ENCODE measurements at places on chromosomes 1 and 21.

DNA sequence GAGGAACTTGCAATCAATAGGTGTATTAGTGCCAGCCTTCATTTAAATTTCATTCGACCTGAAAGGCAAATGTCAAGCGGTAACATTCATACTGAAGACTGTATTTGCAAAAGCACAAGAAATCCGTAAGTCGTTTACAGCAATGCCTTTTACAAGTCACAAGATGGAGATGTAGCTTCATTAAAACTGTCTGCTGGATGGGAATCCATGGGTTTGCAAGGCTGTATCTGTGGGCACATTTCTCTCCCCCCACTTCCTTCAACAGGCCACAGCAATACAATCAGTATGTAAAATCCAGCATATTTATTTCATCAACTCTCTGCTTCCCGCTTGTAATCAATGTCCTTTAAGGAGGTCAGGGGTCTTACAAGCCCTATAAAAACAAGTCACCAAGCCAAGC is 147.1 kb downstream of the SLC45A1 start:
- no peak for DNase-seq

DNA sequence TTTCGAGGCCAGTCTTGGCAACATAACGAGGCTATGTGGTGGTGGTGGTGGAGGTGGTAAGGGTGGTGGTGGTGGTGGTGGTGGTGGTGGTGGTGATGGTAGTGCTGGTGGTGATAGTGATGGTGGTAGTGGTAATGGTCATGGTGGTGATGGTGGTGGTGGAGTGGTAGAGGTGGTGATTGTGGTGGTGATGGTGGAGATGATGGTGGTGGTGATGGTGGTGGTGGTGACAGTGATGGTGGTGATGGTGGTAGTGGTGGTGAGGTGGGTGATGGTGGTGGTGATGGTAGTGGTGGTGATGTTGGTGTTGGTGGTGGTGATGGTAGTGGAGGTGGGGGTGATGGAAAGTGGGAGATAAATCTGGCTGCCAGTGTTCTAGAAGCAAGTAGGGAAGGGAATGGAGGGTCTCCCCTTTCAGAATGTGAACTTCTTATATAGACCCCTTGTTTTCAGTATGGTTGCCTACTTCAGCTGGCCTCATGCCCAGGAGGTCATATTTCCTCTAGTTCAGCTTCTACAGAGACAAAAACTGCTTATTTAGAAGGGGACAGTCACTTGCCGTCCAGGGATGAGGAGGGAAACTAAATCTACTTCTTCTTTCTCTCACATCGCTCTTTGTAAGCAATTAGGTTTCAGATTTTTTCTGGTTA is 27.5 kb downstream of the SH3BGR start:
- DNase-seq = no peak

- DNase-seq = peak; percentile 86
Observed at GRCh38 chr1:22808676-22809483, 98.2 kb downstream of the EPHB2 start.

- DNase-seq = no peak
Observed at GRCh38 chr1:111269825-111270406, 20.7 kb upstream of the CHIA start.

DNA sequence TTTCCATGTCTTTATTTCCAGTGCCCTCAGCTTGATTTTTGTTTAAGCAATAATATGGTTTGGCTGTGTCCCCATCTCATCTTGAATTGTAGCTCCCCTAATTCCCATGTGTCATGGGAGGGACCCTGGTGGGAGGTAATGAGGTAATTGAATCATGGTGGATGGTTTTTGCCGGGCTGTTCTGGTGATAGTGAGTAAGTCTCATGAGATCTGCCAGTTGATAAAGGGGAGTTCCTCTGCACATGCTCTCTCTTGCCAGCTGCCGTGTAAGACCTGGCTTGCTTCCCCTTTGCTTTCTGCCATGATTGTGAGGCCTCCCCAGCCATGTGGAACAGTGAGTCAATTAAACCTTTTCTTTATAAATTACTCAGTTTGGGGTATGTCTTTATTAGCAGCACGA is 559.6 kb upstream of the ADAMTS5 start:
- DNase-seq = no peak

GRCh38 chr21:15552914-15553494 is 176.8 kb upstream of the USP25 start:
- DNase-seq = peak; percentile 10

DNA sequence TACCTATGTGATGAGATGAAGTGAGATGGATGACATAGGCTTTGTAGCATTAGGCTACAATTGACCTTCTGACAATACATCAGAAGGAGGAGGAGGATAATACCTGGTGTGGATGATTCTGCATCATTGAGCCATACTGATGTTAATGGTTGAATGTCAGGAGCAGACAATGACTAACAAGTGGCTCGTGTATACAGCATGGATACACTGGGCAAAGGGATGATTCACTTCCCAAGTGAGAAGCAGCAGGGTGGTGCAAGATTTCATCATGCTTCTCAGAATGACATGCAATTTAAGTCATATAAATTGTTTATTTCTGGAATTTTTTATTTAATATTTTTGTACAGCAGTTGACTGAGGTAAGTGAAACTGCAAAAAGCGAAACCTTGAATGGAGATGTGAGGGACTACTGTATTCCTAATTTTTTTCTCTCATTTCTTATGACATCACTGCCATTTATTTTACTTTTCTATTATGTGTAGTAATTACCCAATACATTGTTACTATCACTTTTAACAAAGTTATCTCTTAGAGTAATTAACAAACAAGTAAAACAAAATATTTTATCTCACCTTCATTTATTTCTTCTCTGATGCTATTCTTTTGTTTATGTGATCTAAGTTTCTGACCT is 34.4 kb upstream of the COP1 start:
- peak; percentile 80 for DNase-seq

DNA sequence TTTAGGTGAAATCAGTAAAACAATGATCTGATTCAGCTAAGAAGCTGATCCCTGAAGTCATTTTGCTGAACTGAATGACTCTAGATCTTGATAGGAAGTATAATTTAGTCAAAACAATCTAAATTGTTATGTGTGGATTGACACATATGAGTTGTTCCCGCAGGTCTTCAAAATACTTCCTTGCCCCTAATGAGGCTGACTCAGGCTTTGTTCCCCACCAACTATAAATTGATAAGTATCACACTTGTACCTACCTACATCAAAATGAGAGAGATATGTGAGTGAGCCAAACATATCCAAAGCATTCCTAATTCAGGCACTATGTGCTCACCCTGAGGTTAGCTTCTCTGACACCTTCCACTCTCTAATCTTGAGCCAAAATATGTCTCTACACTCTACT is 507.1 kb downstream of the PLPP3 start:
- no peak for DNase-seq

- DNase-seq = no peak
Observed at GRCh38 chr1:89556726-89557444, 32.3 kb downstream of the LRRC8B start.

DNA sequence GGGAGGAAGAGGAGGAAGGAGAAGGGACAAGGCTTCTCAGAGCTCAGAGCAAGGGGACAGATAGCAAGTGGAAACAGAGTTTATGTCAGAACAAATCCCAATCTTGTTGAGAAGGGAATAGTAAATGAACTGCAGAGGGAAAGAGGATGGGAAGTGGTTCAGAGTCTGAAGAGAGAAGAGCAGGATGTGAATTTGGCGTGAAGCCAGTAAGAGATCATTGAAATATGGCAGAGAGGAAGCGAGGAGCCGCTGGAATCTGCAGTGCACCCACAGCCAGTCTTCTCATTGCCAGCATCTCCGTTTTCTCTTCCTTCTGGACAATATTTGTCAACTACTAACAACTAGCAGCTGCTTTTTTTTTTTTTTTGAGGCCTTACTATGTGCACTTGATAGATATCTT is 19.1 kb downstream of the OLFML3 start:
- no peak for DNase-seq

DNA sequence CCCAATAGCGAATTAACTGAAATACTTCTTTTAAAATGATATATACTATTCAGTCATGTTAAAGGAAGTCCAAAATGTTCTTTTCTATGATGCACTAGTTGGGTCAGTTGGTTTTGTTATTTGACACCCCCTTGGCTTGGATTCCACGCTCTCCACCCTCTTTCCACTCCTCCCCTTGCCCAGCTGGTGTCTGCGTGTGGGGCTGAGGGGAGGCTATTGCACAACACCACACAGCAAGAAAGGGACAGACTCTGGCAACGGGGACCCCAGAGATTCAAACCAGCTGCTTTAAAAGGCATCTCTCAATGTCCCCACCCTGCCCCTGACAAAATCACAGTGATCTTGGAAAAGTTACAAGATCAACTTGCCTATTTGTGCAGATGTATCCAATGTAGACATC is 394.3 kb downstream of the TGFB2 start:
- no peak for DNase-seq

DNA sequence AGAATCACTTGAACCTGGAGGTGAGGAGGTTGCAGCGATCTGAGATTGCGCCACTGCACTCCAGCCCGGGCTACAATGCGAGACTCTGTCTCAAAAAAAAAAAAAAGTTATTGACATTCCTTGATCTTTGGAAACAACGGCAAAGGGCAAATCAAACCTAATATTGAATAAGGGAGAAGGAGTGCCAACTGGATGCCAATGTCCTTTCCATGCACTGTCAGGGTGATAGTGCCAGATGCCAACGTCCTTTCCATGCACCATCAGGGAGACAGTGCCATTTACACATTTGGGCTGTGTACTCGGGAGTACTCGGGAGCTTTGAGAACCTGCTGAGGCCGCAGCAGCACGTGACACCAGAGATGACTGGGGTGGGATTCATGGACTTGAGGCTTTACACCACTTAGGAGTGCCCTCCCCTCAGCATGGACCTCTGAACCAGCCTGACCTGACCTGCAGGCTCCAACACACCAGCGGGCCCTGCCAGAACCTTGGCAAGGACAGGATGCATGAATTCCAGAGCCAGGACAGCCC is 34.5 kb upstream of the SOD1 start:
- DNase-seq = no peak

DNA sequence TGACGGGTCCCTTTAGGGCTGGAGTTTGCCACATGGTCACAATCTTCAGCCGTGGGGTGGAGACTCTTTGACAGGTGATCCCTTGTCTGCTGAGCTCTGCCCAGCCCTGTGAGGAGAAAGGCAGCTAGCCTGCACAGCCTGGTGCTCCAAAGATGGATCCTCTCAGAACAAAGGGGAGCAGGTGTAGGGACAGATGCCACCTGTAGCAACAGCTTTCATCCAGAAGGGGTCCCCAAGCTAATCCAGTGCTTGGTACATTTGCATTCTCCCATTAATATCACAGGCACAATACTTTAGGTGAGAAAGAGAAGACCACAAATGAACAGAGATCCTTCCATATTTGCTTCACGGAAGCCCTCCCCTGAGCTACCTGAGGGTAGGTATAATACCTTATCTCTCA is 93.2 kb downstream of the CCDC185 start:
- DNase-seq = no peak

DNA sequence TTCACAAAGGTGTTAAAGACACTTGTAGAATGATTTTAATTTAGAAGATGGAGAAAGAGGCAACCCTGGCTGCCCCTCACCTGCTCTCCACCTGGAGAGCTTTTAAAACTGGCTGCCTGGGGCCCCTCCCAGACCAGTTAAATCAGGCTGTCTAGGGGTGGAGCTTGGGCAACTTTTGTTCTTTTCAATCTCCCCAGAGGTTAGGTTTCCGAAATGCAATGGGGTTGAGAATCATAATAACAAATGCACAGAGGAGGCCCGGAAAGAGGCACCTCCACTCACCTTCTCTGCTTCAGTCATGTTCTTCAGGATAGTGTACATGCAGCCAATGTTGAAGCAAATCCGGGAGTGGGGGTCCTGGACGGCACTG is 400 bp downstream of the NCF2 start:
- no peak for DNase-seq

GRCh38 chr1:68358439-68358838 is 91.3 kb downstream of the RPE65 start:
- DNase-seq = no peak

- no peak for DNase-seq
Observed at GRCh38 chr1:173430677-173431303, 46.3 kb upstream of the PRDX6 start.

DNA sequence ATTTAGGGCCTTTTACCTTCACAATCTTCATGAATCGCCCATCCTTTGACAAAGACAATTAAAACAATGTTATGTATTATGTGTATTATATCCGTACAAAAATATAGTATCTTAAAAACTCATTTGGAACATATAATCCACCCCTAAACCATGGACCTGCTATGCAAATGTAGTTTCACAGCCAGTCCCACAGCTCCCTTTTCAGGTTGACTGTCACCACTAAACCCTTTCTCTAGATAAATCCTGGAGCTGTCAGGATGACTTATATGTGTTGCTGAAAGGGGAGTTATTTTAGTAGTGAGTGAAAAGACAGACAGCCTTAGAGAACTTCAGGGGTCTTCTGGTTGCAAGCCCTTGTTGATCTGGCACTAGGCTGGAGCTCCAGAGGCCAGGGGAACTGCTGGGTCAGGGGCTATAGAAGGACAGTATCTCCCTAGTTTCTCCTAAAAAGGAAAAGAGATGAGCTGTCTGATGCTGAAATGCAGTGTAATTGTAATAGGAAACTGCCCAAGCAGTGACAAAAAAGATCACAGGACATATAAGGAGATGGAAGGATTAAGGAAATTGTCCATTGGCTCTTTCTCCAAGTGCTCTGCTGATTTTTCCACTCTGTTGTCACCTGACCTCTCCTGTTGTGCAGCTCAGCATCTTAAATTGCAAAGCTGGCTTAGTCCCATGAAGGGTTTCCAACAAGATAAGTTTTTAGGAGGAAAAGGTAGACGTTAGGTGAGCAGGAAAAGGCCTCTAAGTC is 127.7 kb downstream of the S1PR1 start:
- DNase-seq = no peak

- no peak for DNase-seq
Observed at GRCh38 chr1:69523461-69523860, 44.3 kb upstream of the LRRC7 start.

DNA sequence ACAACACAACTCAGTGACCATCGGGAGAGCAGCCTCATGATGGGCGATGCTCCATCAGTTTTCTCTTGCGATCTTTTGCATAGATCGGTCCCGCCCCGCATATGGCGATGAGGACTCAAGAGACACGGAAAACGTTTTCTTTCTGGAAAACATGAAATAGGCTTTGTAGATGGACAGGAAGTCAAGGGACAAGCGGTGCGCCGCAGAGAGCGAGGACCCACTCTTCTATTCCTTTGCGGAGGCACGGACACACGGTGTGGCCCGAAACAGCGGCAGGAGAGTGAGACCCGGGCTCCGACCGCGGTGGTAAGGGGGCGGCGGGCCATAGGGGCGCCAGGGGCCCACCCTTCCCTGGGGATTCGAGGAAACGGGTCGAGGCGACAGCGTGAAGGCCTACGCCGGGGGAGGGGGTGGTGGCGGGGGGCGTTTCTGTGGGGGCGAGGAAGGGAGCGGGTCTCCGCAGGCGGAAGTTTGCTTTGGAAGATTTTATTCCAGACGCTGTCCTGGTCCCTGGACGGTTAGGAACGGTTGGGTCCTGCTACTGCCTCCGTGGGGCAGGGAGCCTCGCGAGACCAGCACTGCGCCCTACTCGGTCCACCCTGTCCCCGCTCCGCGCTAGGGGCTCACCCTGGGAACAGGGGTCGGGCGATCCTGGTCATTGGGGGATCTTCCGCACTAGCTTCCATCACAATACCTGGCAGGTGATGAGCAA is 796 bp upstream of the TDRKH start:
- DNase-seq = no peak

Measured in HFFc6 (cell line).